Right kidney (tissue), 9 donors: ENCODE measurements at places on chromosomes 1 and 21.

DNA sequence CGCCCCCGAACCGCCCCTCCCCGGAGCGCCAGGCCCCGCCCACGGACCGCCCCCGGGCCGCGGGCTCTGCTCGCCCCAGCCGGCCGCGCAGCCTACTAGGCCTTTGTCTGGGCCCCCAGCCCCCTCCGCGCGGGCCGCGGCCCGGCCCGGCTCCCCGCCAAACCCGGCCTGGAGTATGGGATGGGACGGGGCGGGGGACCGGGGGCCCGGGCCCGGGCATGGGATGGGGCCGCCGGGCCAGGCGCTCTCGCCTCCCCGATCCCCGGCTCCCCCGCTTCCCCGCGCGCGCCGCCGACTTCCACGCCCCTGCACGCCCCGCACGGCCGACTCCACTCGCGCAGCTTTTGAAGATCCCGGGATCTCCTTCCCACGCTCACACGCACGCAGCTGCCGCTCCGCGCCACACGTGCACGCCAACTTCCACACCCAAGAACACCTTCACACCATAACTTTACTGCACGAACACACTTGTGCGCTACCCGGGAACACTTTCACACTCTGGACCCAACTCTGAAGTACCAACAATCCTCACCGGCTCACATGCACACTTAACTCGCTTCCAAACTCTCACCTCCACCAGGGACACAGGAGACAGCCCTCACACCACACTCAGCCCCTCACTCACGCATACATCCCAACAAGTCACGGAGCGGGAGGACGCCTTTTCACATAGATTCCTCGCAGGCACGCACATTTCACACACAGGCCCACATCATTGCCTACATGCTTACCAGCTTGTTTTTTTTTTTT is 437 bp upstream of the HSPG2 start:
- peak; percentile 81 for DNase-seq

GRCh38 chr1:21700094-21700493 is 30.9 kb upstream of the RAP1GAP start:
- no peak for DNase-seq

GRCh38 chr1:169250022-169250421 is 117.6 kb downstream of the NME7 start:
- no peak for DNase-seq

DNA sequence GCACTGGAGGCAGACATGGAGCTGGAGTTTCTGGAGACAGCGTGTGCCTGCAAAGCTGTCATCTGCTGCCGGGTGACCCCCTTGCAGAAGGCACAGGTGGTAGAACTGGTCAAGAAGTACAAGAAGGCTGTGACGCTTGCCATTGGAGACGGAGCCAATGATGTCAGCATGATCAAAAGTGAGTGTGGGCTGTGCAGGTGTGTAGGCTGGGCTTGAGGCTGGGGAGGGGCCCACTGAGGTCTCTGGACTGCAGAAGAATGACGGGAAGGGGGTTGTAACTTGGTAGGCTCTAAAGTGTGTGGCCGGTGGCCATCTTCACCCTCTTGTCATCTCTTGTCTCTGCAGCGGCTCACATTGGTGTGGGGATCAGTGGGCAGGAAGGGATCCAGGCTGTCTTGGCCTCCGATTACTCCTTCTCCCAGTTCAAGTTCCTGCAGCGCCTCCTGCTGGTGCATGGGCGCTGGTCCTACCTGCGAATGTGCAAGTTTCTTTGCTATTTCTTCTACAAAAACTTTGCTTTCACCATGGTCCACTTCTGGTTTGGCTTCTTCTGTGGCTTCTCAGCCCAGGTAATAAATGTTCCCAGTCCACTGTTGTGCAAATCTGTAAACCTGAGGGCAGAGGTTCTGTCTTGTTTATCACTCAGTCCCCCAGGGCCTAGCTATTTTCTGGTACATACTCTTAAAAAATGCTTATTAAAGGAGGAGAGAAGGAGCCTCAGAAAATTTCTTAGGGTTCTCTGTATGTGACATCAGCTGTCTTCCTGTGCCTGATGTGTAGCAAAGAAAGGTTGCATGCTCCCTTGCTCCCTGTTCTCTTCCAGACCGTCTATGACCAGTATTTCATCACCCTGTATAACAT is 19.9 kb downstream of the ATP8B2 start:
- no peak for DNase-seq

DNA sequence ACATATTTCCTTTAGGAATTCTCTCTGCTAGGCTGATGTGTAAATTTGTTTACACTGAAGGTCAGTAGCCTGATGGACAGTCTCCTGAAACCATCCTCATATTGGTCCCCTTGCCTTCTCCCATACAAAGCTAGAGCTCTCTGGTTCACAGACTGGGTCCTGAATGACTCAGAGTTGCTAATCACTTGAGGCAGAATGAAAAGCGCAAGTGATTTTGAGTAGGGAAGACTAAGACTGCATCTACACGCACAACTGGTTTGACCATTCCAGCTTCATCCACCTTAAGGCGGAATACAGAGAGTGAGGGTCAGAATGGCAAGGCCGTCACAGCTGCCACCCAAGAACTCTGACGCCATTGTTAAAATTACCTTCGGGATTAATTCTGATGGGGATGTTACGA is 70.2 kb upstream of the KIF26B start:
- DNase-seq = no peak

DNA sequence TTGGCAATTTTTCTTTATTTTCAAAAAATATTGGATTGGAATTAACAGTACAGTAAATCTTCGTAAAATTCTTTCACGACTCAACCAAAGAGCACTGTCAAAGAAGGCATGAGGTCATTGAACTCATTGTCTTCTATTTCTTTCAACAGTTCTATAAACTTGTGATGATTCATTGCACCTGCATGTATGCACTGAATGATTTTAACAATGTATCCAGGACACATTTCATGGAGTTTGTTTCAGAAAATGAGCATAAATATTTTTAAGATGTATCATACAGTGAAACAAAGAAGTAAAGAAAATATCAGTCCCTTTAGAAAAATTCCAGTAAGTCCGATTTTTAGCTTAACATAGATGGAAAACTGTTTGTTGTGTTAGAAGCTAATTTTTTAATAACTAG is 33.6 kb upstream of the CD34 start:
- no peak for DNase-seq

DNA sequence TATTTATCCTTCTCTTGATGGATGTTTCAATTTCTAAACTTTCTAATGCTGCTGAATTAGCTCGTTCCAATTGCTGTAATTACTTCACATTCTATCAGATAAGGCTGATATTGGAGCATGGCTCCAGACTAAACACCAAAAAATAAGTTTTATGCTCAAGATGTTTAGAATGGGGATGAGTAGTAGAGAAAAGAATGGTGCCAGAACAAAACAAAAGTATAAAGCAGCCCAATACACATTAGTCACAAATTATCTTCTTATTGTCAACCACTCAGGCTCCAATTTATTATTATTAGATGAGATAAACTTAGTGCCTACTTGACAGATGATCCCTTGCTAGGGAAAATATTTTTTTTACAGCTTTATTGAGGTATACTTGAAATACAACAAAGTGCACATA is 21.8 kb downstream of the ATPAF1 start:
- no peak for DNase-seq

- no peak for DNase-seq
Observed at GRCh38 chr1:22263359-22263758, 120.5 kb upstream of the WNT4 start.

GRCh38 chr1:162689745-162690671 is 57.7 kb downstream of the DDR2 start:
- no peak for DNase-seq

GRCh38 chr1:102691592-102692090 is 416.7 kb downstream of the COL11A1 start:
- DNase-seq = no peak

DNA sequence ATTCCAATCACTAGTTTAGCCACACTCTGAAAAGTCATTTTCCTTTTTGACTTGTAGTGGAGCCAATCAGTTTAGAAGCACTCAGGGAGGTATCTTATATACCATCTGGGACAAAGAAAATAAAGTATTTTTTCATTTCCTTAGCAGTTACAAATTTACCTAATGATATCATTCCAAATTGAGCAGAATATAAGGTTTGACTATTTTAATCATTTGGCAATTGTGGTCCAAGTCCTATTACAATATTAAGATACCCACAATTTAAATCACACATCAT is 170.6 kb downstream of the LTN1 start:
- no peak for DNase-seq

GRCh38 chr1:27057801-27058625 is 45.4 kb upstream of the TENT5B start:
- DNase-seq = peak; percentile 60
